Pulmonary artery endothelial cell (primary cell): ENCODE measurements at places on chromosomes 3 and 15.

DNA sequence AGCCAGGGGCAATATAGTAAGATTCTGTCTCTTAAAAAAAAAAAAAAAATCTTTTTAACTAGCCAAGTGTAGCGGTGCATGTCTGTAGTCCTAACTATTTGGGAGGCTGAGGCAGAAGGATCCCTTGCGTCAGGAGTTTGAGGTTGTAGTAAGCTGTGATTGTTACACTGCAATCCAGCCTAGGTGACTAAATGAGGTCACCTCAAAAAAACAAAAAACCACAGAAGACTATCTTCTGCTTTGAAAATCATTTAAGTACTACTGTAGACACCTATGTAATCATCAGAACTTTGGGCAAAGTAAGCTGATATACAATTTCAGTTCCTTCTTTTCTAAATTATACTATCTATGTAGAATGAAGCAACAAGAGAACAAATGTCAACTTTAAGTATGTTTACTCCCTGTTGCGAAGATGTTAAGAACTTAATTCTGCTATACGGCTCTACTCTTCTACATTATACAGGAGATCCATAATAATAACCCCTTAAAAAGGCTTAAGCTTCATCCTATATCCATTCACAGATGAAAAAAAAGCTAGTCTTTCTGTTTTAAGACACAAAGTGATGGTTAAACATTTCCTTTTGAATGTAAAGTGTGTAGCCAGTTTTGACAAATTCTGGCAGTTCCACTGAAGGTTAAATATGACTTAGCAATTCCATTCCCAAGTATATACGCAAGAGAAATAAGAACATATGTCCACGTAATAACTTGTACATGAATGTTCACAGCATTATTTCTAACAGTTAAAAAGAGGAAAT is 15.2 kb downstream of the DAZL start:
- no peak for DNase-seq

- no peak for DNase-seq
Measured at GRCh38 chr15:44159492-44159891, 35.6 kb downstream of the FRMD5 start.

DNA sequence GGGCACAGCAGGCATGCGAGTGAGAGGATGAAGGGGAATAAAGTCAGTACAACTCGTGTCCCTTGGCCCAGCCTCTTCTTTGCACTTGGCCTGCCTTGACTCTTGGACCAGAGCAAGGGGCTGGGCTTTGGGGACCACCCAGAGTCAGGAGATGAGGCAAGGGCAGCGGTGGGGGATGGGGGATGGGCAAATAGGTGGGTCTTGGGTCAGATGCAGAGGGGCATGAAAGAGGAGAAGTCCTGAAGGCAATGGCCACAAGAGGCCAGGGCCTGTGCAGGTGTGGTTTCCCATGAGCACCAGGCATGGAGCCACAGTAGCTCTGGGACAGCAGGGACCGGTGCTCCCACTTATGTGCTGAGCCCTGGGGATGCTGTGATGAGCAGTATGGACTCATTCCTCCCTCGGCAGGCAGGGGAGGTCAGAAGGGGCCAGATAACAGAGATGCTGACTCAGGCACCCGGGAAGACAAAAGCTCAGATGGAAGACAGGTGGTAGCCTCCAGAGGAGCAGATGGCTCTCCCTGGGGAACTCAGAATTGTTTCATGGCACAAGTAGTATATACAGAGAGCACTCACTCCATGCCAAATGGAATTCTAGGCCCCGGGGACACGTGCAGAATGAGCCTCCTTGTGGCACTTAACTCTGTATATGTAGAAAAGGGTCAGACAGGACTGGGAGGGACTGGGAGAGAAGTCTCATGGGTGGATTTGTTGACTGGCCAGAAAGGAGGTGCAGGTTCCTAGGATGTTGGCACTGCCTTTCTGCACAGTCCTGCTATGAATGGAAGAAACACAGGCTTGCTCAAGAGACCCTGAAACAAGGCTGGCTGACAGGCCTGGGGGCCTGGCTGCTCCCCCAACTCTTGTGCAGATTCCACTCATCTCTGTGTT is 14.3 kb downstream of the ZBTB47 start:
- no peak for DNase-seq

- DNase-seq, result no peak
Measured at GRCh38 chr3:52420388-52420787, 24.5 kb downstream of the SEMA3G start.

DNA sequence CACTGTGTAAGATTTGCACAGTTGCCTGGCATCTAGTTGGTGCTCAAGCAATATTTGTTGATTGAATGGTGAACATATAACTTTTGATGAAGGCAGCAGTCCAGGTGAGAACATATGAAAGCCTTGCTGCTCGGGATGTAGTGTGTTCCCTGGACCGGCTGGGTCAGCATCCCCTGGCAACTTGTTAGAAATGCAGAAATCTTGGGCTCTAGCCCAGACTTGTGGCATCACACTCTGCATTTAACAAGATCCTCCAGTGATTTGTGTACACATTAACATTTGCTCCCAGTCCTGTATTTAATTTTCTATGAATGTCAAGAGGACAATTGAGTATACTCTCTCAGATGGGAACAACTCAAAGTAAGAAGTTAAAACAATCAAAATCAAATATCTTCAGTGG is 69.0 kb upstream of the SAMMSON start:
- no peak for DNase-seq

DNA sequence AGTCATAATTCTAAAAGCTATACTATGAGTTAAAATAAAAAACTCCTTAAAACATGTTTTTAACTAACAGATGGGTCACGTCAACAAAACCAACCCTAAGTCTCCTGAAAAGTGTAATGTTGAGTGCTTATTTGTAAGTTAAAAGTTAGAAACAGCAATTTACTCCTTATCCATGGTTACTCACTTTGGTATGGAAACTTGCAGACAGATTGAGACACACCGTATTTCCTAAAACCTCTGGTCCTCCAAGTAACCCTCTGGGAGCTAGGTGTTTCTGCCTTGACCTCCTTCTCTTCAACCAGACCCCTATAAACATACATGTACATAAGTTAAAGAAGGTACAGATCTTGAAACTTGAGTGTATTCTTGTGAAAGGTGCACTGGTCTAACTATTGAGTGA is 3.1 kb downstream of the COL8A1 start:
- no peak for DNase-seq

GRCh38 chr3:187773233-187774184 is 28.2 kb upstream of the BCL6 start:
- no peak for DNase-seq

DNA sequence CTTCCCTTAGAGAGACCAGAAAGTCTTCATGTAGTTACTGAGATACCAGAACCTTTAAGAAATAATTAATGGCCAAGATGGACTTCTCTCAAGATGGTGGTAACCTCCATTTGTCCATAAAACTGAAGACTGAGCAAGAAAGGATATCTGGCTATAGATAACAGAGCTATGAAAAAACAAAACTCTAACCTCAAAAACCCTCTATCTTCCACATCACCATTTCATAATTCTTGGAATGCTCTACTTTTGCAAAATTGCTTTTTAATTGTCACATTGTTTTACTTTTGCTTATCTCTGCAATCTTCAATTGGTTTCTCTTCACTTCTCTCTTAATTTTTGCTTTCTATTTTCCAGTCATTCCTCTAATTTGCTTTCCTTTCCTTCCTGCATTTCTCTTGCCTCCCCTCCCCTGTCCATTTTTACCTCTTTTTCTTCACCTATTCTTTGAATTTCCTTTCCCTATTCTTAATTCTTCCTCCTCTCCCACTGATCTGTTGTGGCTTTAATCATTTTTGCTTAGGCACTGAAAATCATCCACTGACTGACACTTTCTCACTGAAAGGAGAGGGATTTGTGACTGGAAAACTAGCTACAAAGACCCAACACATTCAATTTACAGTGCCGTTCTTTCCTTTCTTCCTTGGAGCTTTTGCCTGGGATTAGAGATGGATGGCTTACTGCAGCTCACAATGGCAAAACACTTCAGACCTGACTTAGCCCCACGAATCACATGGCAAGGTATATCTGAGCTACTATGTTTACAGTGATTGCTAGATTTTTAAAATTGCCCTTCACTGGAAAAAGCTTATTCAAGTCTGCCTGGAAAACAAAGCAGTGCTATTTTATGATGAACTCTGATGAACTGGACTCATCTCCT is 242.8 kb downstream of the CHST2 start:
- no peak for DNase-seq

DNA sequence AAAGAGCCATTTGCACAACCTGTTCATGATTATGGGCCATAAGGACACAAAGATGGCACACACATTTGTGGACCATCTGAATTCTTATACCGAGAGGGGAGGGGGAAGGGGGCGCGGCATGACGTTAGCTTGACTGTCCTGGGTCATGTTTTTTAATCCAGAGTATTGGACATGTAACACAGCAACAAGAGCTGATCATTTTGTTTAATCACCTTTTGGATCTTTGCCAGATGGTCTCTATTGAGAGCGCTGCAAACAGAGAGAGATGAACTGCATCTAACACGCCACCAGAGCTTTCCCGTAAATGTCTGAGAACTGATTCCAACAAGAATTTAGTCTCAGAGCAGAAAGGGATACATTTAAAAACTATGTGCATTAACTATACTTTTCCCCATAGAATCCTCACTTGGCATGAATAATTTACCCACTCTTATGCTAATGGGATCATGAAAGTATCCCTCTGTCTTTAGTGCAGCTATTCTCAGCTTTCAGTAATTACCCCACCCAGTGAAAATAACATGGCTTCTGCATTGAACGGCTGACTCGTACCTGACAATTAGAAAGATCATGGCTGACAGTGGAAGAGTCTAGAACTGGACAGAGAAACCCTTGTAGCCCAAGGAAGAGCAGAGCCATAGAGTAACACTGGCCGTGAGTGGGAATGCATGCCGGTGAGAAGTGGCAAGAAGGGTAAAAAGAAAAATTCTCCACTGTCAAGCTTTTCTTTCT is 22.6 kb downstream of the MEIS2 start:
- no peak for DNase-seq

DNA sequence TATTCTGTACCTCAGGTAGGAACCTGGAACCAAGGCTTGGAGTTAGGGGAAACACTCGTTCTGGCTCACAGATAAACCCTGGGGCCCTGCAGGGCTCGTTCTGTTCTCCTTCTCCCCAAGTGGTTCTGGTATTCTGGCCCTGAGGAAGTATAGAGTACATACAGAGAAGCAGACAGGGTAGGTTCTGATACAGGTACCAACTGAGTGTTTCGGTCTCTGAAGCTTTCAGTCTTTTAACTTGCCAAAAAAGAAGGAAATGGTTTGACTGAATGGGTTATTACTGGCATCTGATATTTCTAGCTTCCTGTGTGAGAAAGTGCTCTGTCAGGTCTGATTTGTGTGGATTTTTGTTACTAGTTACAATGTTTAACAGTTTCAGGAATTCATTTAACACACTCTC is 67.3 kb downstream of the UBE2E2 start:
- DNase-seq, result no peak

- no peak for DNase-seq
Measured at GRCh38 chr3:119011528-119011927, 23.1 kb downstream of the IGSF11 start.

- DNase-seq, result peak; percentile 98
Measured at GRCh38 chr3:42473083-42473932, 29.1 kb upstream of the VIPR1 start.

DNA sequence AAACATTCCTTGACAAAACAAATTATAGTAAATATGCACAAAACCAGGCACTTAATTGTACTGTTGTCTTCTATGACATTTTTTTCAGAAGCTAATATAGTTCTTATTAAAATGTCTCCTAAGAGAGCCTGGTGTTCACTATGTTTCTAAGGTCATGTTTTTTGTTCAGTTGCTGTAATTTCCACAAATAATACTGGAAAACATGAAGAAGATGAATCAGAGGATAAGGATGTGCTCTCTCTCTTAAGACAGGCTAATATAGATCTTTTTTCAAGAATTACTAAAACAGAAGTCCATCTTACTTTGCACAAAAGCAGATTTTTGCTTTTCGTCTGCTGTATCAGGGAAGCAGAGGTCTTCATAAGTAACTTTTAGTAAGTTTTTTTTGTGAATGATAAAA is 823.0 kb upstream of the NECTIN3 start:
- no peak for DNase-seq

GRCh38 chr3:31615071-31615875 is 82.5 kb downstream of the STT3B start:
- DNase-seq, result no peak
